ENCODE measurements at places on chromosomes 2 and 18.

DNA sequence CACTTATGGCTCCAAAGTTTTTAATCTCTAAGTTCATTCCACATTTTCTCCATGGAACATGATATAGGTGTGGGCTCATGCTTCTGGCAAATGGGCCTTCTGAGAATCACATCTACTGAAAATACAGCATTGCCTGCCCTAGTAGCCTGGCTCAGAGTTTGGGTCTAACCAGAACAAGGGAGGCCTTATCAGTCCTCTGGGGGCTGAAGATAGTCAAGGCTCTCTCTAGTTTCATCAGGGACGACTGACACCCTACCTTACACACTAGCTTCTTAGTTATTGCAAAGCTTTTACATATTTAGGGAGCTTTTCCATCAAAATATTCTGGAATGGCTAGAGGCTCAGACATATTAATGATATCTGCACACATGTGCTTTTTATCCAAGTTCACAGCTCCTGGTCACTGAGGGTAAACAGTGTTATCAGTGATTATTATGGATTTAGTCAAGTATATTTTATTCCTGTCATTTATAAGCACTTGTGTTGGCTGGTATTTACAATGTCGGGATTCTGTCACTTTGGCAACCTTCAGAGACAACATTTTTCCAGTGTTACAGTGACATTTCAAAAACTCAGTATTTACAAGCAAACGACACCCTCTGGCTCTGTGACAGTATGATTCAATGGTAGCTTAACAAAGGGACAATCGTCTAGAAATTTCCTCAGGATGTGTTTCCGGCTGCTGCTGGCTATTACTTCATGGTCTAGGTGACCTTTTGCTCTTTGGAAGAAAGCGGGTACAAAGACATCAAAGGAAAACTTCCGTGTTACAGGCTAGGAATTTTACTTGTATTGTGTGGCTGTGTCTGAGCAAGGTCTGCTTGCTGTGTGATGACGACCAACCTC is 200.6 kb downstream of the TCF4 start:
- DNase-seq, result no peak

DNA sequence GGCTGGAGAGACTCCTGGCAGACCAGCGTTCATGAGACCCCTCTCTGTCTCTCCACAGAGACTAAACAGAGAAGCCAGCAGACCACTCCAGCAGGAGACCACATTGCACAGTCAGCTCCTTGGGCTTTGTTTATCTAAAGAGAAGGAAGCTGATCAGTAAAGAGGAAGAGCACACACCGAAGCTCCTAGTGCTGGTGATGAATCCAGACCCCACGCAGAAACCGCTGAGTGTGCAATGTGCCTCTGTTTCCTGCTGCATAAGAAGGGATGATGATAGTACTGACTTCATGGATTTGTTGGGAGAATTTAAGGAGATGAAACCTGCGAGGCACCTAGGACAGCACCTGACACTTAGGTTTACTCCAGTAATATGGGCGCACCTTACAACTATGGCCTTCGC is 544.1 kb upstream of the ID2 start:
- no peak for DNase-seq

DNA sequence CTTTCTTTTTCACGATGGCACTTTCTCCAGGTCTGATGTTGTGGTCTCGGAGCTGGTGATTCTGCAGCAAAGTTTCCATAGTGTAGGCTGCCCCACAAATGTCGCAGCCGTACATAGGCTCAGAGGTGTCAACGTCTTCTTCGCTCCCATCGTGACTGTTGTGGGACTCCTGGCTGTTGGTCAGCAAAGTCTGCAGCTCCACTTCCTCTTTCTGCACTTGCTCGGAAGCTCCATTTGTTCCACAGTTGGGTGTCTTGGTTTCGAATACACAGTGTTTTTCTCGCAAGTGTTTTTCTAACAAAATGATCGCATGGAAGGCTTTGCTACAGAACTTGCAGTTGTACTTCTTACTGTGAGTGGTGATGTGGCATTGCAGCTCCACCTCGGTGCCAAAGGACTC is 126.8 kb downstream of the ZNF521 start:
- DNase-seq, result no peak

DNA sequence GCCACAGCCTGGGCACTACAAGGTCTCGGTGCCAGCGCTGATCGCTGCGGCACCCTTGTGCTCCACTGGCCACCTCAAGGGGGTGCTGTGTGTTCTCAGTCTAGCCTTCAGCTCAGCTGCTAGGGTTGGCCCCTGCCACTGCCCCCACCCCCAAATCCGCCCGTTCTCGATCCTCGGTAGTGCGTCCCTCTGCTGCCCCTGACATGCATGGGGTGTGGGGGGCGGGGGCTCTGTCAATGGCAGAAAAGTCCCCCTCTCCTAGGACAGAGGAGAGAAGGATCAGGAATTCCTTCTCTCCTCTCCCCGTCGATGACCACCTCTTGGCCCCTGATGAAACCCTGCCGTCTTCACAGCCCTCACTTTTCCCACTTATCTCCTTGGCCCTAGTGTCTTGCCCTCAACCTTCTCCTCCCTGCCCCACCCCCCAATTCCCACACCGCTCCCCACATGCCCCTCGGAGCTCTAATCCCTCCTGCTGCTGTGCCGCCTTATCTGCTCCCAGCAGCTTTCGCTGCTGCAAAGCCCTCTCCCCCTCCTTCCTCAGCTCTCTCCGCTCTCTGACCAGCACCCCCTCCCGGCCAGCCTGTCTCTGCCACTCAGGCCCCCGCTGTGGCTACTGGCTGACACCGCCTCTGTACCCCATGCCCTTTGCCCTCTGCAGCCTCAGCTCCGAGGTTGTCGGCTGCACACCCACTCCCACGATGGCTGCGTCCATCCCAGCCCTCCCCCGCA is 4.3 kb upstream of the ASIC4 start:
- peak; percentile 54 for DNase-seq

DNA sequence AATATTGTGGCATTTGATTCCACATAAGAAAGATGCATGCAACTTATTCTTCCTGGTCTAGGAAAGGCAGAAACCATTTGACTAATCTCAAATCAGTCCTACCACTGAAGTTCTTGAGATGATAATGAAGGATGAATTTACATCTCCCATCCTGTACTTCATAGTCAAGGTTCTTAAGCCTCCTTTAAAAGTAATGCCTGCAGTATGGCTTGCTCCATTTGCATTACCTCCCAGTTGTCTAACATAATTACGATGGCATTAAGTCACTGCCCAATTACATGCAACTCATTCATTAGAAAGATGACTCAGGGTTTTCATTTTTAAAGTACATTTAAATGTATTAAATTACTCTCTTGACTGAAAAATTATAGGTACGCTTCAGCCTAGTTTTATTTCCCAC is 32.2 kb downstream of the THADA start:
- DNase-seq, result peak; percentile 12

DNA sequence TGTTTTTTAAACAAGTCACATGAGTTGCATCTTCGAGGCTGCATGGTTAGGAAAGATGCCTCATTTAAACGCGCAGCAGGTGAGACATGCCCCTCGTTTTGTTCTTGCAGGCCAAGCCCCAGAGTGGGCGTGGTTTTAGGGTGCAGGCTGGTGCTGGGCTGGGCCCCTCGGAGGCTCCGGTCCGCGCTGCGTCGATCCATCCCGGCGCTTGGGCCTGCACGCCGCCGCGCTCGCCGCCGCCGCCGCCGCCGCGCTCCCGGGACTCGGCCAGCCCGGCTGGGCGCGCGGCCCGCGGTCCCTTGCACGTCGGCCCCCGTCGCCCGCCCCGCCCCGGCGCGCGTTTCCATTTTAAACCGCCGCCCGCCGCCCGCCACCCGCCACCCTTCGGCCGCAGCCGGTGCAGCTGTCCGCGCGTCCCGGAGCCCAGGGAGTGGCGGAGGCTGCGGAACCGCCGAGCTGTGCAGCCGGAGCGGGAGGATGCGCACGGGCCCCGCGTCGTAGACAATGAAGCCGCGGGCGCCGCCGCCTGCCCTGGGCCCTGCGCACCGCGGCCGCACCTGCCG is 175.5 kb downstream of the AGAP1 start:
- DNase-seq, result peak; percentile 67

- DNase-seq, result peak; percentile 13
These were observed 83.1 kb upstream of the BZW1 start for GRCh38 chr2:200728630-200729029.

DNA sequence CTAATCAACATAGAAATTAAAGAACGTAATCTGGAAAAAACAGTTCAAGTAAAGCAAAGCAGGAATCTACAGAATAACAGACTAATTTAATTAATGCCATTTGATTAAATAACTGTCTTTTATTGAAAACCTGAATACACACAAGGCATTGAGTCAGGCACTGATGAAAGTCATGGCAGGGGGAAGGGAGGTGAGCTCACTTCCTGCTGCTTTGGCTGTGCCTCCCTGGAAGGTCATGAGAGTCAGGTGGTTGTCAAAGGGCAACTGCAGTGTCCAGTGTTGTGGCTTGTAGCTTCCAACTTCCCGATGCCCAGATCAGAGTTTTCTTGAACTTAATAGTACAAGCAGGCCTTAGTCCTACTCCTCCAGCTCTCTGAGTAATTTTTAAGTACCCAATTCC is 180.9 kb downstream of the PID1 start:
- peak; percentile 6 for DNase-seq

- DNase-seq, result peak; percentile 63
These were observed 103.7 kb upstream of the THOC1 start for GRCh38 chr18:371609-371982.

- no peak for DNase-seq
These were observed 53.1 kb downstream of the PRELID3A start for GRCh38 chr18:12460874-12461273.

DNA sequence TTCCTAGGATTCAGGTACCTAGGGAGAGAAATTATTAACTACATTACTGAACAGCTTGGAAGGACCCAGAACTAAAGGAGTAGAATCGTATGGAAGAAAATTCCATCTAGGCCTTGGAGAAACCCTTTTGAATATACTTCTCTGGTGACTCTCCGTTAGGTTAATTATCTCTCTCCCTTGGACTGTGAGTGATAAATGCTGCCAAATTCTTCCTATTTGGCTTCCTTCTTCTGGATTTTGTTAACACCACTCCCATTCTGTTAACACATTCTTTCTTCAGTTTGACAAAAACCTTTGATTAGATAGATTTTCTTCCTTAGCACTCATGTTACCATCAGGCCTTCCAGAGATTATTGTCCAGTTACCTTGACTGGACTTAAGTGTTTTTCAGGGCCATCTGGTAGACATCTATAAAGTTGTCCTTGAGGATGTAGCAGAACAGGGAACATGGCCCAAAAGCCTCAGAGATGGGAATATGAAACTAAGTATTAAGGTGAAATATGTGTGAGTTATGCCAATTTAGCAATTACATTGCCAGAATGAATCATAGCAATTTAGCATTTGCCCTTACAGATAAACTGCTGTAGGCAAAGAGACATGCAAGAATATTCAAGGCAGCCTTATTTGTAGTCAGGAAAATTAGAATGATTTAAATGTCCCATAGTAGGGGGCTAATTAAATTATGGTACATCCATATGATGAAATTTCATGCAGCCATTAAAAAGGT is 6.7 kb downstream of the CYP27A1 start:
- peak; percentile 10 for DNase-seq

DNA sequence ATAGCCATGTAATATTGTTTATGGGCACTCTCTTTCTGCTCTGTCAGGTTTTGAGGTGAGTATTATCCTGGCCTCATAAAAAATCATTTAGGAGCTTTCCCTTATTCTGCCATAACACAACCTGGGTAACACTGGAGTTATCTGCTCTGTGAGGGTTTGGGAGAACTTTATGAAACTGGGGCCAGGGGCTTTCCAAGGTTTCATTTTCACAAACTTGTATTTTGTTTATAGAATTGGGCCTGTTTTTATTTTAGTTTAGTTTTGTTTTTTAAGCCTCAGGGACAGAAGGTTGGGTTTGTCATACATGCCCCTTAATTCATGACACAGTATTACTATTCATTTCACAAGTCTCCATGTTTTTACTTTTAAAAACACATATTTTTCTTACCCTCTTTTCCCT is 83.5 kb downstream of the IRS1 start:
- no peak for DNase-seq

GRCh38 chr2:64485961-64486360 is 32.0 kb downstream of the LGALSL start:
- peak; percentile 12 for DNase-seq

DNA sequence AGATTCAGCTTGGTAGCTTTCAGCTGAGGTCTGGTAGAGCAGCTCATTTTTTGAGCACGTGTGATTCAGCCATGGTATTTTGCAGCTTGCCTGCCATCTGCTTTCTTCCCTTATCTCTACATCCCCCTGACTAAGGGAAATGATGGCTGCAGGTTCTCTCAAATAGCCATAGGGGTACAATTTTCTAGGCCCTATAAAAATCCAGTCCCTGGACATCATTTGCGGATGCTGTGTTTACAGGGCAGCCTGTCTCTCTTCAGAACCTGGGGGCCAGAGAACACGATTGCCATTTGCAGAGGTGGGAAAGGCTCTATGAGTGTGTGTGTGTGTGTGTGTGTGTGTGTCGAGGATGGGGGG is 442.7 kb upstream of the MEIS1 start:
- no peak for DNase-seq

- no peak for DNase-seq
These were observed 27.4 kb upstream of the TAF1B start for GRCh38 chr2:9815844-9816279.

DNA sequence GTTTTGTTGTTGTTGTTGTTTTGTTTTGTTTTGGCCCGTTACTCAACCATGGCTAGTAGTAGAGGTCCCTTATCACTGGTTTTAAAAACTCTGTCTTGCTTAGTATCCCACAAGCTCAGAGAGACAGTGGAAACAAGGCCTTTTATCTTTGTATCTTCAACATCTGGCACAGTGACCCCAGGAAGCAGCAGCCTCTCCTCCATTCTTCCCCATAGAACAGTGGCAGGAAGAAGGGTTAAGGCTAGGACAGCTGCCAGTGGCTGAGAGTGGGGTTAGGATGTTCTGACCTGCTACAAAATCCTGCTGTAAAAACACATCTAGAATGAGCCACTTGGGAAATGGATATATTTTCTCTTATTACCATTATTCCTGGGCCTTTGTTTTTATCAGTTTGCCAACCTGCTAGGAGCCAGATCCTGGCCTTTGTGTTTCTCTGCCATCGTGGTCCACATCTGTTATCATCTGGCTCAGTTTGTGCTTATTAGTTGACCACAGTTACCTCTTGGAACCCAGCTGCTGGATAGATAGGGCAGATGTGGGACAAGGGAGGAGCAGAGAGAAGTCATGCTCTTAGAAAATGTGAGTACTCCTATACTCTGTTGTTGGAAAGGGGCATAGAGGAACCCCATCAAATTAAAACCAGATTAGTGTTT is 246.8 kb downstream of the AGPS start:
- DNase-seq, result no peak

DNA sequence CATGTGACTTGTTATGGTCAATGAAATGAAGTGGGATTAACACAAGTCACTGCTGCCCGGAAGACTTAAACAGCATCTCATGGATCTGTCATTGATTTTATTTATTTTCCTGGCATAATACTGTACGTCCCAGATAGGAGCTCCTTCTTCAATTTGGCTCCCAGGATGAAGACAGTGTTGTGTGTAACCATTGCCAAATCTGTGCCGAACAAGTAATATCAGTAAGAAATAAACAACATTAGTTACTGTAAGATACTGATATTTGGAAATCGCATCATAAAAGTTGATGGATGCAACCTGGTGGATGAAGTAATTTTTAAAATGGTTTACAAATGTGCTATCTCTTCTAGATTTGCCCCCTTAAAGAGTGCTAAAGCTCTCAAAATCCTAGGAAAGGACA is 419.0 kb upstream of the MMADHC start:
- no peak for DNase-seq

- DNase-seq, result no peak
These were observed 11.1 kb downstream of the AMMECR1L start for GRCh38 chr2:127874378-127875269.

- DNase-seq, result no peak
These were observed 169.2 kb downstream of the ZFP36L2 start for GRCh38 chr2:43057026-43057741.
